ENCODE measurements at places on chromosomes 1 and 21.

DNA sequence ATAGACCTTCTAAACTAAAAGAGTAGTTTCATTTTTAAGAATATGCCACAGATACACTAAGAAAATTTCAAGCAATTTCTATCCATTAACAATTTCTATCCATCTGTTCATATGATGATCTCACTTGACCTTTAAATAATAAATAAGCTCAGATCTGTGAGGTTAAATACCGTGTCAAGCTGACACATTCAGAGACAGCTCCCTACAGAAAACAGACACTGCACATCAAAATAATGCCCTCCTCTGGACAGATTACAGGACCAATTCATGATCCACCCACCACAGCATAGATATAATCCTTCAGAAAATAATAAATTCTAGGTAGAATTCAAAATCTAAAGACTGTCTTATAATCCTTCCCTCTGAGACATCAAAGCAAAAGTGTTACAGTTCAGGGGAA is 49.4 kb upstream of the SEC16B start:
- DNase-seq = no peak

GRCh38 chr1:29218223-29218622 is 12.5 kb downstream of the MECR start:
- DNase-seq = no peak

- no peak for DNase-seq
Observed at GRCh38 chr1:73096841-73097240, 814.5 kb upstream of the NEGR1 start.

DNA sequence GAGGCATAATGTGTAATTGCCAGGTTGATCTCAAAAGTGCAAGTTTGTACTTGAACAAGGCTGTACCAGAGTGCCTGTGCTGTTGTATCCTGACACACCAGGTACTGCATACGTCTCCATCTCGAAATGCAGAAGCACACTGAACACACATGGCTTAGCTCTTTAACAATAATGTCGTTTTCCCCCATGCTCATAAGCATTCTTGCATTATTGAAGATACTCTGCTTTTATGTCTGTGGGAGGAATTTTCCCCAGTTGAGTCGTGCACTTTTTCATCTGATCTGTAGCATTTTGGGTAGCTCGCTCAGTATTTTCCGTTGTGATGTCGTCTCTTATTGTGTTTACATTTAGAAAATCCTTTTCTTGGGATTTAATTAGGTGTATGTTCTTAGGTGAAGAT is 98.7 kb downstream of the PCBP3 start:
- no peak for DNase-seq

GRCh38 chr1:8374356-8374755 is 56.4 kb downstream of the SLC45A1 start:
- DNase-seq = no peak

GRCh38 chr1:8394456-8395321 is 76.8 kb downstream of the SLC45A1 start:
- no peak for DNase-seq

- DNase-seq = no peak
Observed at GRCh38 chr1:2543543-2544092, 12.6 kb upstream of the TNFRSF14 start.

GRCh38 chr1:51234721-51235425 is 1.2 kb upstream of the RNF11 start:
- DNase-seq = peak; percentile 21

DNA sequence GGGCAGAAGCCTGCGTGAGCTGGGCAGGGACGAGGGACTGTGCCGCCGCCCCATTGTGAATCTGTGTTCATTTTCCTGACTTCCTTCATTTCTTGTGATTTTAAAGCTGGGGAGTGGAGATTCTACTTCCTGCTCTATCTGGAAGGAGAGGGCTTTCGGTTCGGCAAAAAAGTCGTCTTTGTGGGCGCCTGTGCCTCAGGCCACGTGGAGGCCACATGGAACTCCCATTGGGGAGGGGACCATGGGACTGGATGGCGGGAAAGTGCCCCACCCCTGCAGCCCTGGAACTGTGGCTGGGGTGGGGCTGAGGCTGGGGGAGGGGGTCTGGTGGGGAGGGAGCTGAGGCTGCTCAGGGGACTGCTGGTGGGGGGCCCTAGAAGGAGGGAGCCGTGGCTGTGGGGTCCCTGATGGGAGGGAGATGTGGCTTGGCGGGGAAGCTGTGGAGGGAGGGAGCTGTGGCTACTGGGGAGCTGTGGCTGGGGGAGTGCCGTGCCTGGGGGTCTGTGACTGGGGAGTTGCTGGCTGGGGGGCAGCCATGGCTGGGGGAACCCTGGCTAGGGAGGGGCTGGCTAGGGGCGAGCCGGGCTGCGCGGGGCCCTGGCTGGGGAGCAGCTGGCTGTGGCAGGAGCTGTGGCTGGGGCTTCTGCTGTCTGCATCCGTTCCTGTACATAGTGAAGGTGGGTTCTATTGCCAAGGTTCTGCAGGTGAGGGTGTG is 31.5 kb downstream of the COL18A1 start:
- no peak for DNase-seq

DNA sequence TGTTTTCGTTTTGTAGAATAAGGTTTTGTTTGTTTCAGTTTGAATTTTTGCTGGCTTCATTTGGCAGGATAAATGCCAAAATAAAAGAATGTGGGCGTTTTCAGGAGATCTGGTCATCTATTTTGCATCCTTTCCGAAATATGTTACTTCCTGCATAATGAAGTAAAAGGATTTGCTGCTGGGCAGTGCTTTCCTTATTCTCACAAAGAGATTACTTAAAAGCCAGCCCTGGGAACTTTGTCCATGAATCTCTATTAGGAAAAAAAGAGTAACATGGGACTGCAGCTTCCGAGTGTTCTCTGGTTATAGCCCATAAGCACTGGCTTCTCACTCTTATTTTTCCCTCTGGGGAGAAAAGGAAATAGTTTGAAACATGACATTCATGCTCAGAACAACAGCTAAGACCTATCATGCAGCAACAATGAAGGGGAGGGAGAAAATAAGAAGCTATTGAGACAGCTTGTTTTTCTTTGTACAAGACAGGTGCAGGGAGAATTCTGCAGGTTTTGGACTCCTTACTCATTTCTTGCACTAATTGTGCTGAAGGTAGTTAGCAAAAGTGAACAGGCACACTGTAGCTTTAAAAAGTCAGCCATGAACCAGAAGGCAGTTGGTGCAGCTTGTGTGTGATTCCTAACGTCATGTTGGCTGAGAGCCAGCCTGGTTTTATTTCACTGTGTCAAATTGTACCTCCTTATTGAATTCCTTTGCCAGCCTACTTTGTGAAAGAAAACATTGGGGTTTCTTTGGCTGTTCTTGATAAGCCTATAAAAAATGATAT is at the start of gene SAMD13:
TSS of gene SAMD13 (plus strand) at position 705 of the 781 bp plus-strand sequence. CDS start 1,527 bp downstream, outside the sequence.
- DNase-seq = no peak

GRCh38 chr1:168260393-168260792 is 20.3 kb upstream of the TBX19 start:
- no peak for DNase-seq

GRCh38 chr1:234469376-234469775 is 9.6 kb downstream of the TARBP1 start:
- DNase-seq = no peak

GRCh38 chr21:41589620-41590175 is 81.7 kb upstream of the TMPRSS2 start:
- no peak for DNase-seq

DNA sequence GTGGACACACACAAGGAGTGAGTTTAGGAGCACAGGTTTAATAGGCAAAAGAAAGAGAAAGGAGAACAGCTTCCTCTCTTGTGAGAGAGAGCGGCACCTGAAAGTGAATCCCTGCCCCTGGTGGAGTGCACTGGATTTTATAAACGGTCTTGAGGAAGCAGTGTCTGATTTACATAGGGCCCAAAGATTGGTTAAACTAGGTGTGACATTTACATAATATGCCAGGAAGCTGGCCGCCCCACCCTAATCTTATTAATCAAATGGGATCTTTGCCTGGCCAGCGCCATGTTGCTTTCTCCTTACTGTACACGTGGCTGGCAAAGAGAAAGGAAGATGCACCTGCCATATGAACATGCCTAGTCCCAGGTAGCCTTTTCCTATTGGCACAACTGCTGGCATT is 38.7 kb downstream of the CFH start:
- no peak for DNase-seq

DNA sequence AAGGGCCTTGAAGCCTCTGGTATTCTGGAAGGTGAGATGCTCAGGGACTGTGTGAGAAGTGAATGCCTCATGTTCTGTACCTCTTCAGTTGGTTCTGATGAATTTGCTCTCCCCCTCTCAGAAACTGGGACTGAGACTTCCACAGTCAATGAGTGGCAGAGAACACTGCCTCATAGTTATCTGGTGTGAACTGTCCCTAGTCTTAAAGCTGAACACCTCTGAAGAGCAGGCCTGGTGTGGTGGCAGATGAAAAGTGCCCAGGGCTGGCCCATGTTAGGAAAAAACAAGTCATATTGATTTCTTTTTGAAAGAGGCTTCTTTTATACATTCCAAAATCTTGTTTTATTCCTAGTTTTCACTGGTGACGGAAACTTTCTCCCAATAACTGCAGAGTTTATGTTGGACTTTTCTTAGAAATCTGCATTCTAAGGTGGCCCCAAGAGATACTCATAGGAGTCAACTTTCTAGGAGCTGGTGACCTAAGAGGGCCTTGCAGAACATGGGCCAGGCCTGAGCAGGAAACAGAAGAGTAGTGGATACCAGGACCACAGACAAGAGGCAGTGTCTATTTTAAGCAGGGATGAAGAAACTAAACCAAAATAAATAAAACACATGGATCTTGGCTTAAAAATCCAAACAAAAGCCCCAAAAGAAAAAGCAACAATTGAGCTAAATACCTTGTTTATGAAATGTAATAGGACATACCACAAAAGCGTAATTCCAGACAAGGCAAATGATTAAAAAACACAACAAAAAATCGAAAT is 19.5 kb downstream of the DUSP10 start:
- no peak for DNase-seq

DNA sequence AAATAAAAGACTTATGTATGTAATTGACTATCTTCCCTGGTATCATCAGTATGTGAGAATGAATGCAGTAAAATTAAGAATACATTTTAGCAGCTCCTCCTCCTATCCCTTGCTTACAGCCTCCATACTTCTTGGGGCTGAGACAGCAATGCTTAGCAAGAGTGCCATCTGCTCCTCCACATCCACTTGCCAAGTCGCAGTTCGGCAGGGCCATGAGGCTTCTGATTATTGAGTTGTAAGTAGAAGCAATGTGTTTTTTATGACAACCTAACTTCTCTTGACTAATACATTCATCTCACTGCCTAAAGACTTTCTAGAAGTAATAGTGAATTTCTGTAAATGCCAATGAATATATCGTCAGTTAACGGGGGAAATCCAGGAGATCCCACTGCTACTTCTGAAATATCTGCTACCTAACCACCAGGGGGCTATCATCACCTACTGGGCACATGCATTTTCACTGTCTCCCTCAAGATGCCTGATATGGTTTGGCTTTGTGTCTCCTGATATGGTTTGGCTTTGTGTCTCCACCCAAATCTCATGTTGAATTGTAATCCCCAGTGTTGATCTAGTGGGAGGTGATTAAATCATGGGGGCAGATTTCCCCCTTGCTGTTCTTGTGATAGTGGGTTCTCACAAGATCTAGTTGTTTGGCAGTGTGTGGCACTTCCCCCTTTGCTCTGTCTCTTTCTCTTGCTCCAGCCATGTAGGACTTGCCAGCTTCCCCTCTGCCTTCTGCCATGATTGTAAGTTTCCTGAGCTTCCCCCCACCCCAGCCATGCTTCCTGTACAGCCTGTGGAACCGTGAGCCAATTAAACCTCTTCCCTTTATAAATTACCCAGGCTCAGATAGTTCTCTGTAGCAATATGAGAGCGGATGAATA is 59.6 kb downstream of the EXTL2 start:
- no peak for DNase-seq

- no peak for DNase-seq
Observed at GRCh38 chr1:74995821-74996220, 138.4 kb upstream of the LHX8 start.

GRCh38 chr1:112646225-112646624 is 26.6 kb downstream of the CAPZA1 start:
- no peak for DNase-seq

DNA sequence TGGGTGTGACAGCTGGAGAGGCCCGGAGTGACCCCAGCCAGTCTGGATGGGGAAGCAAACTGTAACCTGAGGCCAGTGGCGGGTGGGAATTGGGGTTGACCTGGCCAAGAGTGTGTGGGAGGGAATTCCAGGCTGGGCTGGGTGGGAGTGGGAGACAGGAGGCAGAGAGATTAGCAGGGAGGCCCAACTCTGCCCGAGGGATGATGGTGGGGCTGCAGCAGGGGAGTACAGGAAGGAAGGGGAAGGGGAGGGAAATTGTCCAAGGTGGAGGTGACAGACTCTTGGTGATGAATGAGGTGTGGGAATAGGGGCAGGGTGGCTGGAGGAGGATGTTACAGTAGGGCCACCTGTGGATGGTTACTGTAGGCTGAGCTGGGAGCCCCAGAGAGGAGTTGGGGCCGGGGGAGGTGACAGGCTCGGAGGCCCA is 40.4 kb downstream of the HUNK start:
- DNase-seq = no peak

DNA sequence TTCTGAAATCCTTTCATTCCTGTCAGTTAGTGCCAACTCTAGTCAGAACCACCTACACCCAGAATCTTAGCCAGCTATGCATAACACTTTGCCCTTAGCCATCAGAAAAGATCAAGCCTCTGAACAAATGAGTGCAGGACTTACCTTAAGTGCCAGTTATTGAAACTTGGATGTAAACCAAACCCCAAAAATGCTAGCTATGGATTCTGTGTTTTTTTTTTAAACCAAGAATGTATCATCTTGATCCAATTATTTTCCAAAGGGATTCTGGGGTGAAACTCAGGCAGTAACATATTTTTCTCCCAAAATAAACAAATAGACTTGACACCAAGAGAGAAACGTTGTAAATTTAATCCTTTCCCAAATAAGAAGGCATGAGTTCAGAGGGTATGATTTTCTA is 538.6 kb upstream of the ADAMTS5 start:
- DNase-seq = no peak

DNA sequence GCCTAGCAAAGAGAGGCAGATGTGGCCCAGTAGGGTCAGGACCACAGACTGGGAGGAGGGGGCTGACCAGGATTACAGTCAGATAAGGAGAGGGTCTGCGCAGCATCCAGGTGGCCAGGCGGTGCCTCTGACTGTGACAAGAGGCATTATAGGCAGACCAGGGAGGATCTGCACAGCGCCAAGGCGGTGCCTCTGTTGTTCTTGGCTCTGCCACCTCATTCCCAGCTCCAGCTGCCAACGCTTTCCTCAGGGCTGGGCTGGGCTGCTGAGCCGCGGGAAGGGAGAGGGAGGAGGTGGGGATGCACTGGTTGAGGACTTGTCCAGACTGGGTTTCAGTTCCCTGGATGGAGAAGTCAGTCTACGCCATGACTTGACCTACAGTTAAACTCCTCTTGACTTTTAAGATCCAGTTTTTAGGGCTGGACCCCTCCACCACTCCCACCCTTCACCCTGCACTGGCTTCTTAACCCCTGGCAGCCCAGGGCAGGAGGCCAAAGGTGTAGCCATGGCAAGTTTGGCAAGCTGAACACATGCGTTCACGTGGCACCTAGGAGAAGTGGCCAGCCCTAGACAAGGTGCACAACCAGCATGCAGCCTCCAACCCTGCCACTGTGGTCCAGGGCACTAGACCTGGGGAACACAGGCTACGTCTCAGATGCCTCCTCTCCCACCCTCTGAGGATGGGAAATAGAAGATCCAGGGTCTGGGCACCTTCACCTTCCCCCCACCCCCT is 4.5 kb upstream of the CRABP2 start:
- DNase-seq = no peak
